ENCODE measurements at places on chromosomes 7 and 10.
A peak's percentile ranks its signal among the peaks of the same experiment; 100 is the strongest.

DNA sequence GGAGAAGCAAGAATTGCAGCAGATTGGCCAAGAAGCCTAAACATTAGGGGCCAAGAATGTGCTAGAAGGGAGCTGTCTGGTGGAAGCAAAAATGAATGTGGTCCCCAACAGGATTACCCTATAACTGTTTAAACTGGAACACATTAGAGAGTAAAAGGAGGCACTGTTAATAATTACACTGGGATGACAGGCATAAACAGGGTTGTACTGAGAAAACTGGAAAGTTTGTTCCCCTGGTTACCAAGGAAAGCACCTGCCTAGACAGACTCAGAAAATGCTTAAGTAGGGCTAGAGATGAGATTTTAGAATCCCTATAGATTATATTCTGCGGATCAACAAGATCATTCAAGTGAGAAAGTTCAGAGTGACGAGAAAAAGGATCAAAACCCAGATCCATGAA lies 100.8 kb downstream of the CTTNBP2 start:
- DNase-seq, result no peak

- no peak for DNase-seq
These were observed 22.6 kb downstream of the SH3PXD2A start for GRCh38 chr10:103832806-103833205.

DNA sequence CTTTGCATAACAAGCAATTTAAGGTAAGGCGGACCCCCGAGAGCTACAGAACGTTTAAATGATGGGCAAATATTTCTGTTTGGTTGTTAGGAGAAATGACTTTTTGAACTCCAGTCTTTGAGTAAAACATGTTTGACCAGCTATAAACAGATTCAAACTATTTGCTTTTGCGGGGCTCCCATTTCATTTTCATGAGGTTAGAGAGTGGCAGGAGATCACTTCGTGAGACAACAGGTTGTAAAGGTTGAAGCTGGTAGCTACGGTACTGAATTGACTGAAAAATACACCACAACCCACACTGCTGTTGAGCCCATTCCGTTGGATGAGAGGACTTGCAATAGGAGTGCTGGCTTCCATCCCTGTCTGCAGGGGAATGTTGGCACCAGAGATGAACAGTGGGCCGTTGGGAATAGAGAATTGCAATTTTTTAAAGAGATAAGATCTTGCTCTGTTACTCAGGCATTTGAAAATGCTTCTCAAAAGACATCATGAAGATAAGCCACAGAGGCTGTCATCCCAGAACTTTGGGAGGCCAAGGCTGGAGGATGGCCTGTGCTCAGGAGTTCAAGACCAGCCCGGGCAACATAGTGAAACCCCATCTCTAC lies 65.7 kb upstream of the CARD11 start:
- peak; percentile 2 for DNase-seq

DNA sequence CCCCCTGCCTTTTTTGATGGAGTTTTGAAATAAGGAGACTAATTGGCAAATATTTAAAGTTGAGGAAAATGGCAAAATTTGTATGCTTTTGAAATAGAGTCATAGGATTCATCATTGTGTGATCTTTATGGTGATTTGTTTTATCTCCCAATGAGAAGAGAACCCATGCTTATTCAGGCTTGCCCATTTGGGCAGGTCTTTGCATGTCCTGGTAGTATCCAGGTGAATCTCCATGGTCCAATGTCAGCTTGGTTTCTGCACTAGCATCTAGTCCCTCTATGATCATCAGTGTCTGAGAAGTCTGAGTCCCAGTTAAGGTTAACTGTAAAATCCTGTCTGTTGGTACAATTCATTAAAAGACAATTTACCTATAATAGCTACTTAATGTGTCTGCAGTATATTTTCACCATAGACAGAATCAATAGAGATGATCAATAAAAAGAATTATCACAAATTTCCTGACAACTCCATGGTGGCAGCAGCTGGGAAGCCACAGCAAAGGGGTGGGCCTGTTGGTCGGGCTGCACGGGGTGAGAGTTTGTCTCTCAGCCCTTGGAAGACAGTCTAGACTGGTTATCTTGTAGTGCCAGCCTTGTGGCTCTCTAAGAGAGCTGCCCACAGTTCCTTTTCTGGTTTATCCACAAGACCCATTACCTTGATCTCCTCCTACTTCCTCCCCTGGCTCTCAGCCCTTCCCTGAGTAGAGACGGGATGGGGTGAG lies 22.2 kb upstream of the BMPER start:
- no peak for DNase-seq

GRCh38 chr7:69768986-69769595 lies 170.8 kb downstream of the AUTS2 start:
- DNase-seq, result peak; percentile 46

DNA sequence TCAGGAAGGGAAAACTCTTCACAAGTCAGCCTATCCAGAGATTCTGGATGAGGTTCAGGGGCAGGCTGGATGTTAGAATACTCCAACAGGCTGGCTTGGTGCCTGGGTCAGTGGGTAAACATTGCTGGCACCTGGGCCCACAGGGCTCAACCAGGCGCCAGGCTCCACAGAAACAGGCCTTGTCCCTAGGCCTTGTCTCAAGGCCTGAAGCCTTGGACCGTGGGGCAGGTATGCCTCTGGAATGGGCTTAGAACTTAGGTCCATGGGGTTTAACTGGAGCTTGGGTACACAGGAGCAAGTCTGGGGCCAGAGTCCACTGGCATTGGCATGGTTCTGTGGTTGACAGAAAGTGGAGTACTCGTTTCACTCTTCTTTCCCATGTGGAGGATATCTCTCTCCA lies 263.0 kb upstream of the ETV1 start:
- DNase-seq, result no peak

- no peak for DNase-seq
These were observed 519.4 kb downstream of the GLRX3 start for GRCh38 chr10:130655313-130656186.

DNA sequence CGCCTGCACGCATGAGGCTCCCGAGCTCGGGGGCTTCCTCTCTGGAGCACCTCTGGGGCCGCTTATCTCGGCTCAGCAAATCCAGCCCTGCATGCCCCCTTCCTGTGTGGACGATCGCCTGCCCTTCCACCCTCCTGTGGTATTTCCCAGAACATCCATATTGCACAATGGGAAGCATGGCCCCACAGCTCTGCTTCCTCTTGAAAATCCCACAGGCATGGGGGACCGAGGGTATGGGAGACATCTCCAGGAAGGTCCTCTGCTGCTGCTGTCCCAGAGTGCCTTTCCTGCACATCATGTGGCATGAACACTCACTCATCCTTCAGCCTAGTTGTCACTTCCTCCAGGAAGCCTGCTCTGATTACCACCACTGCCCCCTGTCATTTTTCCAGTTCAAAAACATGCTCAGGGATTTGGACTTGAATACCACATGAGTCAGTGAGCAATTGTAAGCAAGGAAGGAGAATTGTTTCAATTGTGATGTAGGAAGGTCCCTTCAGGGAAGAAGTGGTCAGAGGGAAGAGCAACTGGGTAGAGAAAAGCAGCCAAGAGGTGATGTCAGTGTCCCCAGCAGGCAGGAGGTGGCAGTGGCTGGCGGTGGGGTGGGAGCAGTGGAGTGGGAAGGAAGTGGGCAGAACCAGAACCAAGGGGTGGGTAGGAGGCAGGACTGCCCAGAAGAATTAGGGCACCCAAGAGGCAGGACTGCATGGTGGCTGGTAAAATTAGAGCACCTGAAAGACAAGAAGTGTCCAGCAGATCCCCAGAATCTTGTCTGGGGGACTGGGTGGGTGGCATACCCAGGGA lies 67.5 kb upstream of the ZMIZ1 start:
- peak; percentile 42 for DNase-seq

DNA sequence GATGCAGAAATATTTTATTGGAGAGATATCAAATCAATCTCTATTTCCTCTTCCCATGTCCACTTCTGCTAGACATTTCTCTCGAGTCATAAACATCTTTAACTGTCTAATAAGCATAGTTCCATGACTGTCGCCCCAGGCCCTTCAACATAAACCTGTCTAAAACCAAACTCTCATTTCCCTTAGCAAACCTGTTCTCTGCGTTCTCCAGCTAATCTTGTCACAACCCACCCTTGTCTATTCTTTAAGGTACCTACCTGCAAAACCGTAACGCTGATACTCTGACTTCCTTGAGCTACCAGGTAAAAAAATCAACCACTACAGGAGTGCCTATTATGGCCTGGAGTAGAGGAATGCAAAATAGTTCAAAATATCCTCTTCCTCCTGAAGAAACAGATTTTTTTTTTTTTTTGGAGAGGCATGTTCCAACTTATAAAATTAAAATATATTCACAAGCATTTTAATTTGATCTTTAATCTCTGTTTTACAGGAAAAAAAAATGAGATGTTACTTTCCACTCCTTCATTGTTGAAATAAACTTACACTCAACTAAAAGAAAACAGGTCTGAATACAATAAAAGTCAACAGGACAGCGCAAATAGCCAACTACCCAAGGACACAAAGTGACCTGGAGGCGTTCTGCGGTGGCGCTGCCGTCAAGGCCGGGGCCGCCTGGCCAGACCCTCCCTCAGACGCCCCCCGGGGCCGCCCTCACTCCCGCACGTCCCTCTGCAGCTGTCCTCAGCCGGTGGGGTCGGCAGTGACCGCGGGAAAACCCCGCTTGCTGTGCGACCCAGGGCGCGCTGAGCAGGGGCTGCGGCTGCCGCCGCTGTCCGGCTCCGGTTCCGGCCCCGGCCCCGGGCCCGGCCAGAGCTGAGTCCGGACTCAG lies 765 bp downstream of the SLC25A40 start:
- peak; percentile 18 for DNase-seq

DNA sequence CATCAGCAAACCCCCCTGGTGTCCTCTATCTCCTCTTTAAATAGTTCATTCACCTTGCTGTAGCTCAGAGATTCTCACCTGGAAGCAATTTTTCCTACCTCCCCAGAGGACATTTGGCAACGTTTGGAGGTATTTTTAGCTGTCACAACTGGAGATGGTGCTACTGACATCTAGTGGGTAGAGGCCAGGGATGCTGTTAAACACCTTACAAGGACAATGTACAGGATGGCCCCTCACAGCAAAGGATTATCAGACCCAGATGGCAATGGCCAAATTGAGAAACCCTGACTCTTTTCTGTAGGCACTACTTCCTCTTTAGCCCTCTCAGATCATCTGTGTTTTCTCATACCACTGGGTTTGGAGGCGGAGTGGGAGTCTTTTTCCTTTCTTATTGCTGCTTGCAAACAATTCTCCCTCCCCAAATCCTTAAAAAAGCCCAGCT lies 13.2 kb upstream of the TRA2A start:
- DNase-seq, result peak; percentile 61

- DNase-seq, result no peak
These were observed 22.0 kb downstream of the STEAP1B start for GRCh38 chr7:22477876-22478450.

GRCh38 chr7:20320322-20320721 lies 10.4 kb upstream of the ITGB8 start:
- no peak for DNase-seq

- DNase-seq, result no peak
These were observed 37.4 kb downstream of the SLC35B4 start for GRCh38 chr7:134279336-134279735.

DNA sequence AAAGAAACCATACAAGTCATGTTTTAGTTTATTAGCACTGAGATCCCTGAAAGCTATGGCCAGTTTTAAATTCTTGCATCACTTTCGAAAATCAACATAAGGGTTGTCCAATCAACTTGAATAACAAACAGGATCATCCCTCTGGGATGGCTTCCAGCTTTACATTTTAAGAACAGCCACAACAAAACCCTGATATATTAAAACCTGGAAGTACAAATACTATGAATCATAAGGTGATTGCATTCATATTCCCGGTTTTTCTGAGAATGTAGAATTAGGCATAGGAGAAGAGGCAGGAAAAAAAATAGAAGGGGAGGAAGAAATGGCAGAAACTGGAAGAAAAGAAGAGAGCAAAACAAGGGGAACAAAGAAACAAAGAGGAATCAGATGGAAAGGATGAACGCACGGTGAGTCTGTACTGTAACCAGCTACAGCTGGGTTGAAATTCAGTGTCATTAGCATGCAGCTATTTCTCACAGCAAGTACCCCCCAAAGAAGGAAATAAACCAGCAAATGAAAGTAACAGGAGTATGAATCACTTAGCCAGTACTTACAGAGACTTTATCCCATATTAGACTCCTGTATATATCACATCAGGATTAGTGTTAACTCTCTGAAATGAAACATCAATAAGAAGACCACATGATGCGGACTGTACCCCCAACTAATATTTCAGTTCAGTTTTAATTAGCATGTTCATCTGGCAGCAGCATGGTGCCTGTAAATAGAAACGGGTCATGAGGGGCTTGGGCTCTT lies 301.3 kb downstream of the RNLS start:
- peak; percentile 89 for DNase-seq

GRCh38 chr10:74077416-74077815 lies 73.2 kb downstream of the AP3M1 start:
- no peak for DNase-seq

- no peak for DNase-seq
These were observed 95.5 kb downstream of the CELF2 start for GRCh38 chr10:11113156-11113555.

DNA sequence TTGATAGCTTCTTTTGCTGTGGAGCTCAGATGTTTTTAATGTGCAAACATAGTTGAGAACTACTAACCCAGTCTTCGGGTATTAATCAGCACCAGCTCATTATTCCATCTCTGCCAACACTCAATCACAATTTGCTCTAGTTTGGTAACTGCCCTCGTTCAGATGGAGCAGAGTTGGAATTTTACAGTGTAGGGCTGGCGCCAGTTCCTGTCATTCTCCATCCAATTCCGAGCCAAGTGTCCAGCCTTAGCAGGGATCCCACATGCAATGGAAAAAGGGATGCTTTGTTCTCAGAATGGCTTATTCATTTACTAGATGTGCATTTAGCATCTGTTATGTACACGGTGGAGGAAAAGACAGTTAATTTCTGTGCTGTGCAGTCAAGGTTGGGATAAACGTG lies 504.5 kb upstream of the GALNT17 start:
- DNase-seq, result no peak

DNA sequence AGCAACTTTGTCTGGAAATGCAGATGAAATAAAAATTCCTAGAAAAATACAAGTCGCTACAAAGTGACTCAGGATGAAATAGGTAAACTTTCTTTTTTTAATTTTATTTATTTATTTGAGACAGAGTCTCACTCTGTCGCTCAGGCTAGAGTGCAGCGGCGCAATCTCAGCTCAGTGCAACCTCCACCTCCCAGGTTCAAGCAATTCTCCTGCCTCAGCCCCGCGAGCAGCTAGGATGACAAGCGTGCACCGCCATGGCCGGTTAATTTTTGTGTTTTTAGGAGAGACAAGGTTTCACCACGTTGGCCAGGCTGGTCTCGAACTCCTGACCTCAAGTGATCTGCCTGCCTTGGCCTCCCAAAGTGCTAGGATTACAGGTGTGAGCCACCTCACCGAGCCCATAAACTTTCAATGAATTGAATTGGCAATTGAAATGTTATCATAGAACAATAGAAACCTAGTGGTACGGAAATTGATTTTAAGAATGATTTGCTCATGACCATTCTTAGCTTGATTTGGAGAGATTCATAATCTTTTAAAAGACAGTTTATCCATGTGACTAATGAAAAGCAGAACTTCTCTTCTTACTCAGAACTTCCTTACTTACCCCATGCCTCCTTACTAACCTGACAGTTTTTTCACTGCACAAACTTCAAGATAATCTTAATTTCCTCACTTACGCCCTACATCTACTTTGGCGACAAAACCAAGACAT lies 161.7 kb downstream of the FAM107B start:
- DNase-seq, result no peak

Measured in cardiac fibroblast (primary cell).